Uterus (tissue), 4 donors: ENCODE measurements at places on chromosomes 13 and 19.

DNA sequence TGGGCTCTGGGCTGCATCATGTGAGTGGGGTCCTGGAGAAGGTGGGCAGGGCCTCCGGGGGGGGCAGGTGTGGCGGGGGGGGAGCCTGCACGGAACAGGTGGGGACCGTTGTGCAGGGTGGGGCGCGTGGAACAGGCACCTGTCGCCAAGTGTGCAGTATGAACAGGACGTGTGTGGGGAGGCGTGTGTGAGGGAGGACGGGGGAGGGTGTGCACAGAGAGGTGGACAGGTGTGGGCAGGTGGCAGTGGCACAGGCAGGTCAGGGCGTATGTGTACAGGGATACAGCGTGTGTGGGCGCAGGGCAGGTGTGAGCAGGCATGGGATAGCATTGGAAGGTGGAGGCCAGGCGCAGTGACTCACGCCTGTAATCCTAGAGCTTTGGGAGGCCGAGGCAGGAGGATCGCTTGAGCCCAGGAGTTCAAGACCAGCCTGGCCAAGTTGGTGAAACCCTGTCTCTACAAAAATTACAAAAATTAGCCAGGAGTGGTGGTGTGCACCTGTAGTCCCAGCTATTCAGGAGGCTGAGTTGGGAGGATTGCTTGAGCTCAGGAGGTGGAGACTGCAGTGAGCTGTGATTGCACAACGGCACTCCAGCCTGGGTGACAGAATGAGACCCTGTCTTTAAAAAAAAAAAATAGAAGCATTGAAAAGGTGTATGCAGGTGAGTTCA is 3.2 kb downstream of the PLK5 start:
- no peak overlapping the region for H3K27ac ChIP-seq
- H3K27me3 ChIP-seq, result no peaks in the 10 kb centered on the region
- DNase-seq, result no peak
- no peak overlapping the region for H3K4me3 ChIP-seq

DNA sequence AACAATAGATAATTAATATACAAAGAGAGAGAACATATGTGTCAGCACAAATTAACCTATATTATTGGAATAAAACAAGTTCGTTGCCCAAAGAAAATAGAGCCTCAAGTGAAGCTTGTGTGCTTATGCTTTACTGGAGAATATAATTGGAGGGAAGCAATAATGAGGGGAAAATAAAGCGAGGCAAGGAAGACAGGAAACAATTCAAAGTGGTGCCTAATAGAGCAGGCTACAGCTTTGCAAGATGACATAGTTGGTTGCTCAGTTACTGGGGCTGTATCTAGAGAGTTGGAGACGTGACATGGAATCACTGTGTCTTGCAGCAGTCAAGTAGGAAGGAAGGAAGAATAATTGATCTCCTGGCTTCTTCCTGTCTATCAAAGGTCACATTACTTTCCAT is 21.1 kb upstream of the SLC10A2 start:
- H3K27me3 ChIP-seq, result no peaks in the 10 kb centered on the region
- DNase-seq, result no peak
- no peak overlapping the region for H3K4me3 ChIP-seq
- H3K36me3 ChIP-seq, result no peaks in the 10 kb centered on the region
- no peak overlapping the region for H3K27ac ChIP-seq

GRCh38 chr19:14471436-14472187 is 3.5 kb downstream of the PTGER1 start:
- H3K4me1 ChIP-seq, result no peaks in the 10 kb centered on the region
- H3K4me3 ChIP-seq, result no peak overlapping the region
- no peak overlapping the region for H3K27ac ChIP-seq
- peaks cover 8% of the 10 kb centered on the region for H3K27me3 ChIP-seq

DNA sequence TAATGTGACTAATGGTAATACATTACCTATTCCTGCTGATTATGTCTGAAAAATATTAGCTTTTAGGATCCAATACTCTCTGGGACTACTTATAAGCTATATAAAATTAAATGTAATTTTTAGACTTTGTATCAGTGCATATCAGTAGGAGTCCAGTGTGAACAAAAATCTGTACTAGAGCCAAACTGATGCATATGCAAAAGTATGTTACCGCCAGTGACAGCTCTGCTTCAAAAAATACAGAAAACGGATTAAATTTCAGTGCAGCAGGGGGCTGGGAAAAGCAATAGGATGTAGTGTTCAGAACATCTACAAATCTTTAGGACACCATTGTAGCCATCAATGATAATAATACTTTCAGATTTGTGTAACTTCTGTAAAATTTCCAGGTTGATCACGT is 385.5 kb downstream of the DACH1 start:
- no peak for DNase-seq
- no peaks in the 10 kb centered on the region for H3K4me1 ChIP-seq

DNA sequence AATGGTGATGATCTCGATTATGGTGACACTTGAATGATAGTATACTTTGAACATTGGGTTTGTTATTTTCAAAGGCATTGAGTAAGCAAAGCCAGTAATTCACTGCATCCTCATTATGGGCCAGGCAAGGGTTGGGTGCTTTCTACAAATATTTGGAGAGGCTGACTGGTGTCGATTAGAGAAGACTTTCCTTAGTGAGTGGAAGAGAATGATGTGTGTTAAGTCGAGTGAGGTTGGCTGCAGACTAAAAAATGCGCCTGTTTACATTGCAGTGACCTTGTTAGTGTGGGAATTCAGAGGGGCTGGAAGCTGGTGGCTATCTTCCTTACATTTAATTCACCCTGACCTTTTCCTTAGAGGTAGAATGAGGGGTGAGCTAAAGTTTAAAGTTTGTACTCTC is 22.4 kb upstream of the RNF113B start:
- H3K27ac ChIP-seq, result no peak overlapping the region
- H3K27me3 ChIP-seq, result no peaks in the 10 kb centered on the region
- no peaks in the 10 kb centered on the region for H3K36me3 ChIP-seq

DNA sequence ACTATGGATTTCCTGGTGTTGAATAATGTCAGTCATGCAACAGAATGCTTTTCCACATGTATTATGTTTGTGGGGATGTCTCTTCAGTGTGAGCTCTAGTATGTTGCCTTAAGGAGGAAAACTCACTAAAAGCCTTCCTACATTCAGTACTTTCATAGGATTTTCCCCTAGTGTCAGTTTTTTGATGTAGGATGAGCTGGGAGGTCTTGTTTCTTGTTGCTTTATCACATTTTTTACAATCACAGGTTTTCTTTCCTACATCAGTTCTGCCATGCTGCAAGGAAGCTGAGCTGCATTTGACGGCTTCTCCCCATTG is 8.5 kb upstream of the USP29 start:
- no peaks in the 10 kb centered on the region for H3K36me3 ChIP-seq
- no peak for DNase-seq

DNA sequence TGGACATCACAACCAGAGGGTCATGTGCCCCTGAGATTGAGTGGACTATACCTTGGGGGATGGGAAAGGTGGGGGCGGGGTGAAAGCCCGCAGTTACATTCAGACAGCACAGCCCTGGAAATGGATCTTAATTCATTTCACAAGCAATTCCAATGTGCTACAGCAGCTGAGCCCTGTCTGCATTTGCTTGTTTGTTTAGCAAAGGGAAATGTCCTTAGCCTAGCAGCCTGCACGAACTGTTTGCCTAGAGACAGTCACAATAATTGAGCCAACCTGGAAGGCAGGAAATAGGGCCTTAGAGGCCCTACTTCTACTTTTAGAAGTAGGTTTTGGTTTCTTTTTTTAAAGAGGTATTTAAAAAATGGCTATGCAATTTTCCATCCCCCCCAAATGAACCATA is 177.3 kb upstream of the KL start:
- no peaks in the 10 kb centered on the region for H3K4me1 ChIP-seq
